ENCODE measurements at places on chromosomes 11 and 22.

- DNase-seq: no peak
These were observed 546 bp downstream of the GNB1L start for GRCh38 chr22:19853879-19854777.

GRCh38 chr11:112519751-112520150 is 259.1 kb upstream of the PLET1 start:
- DNase-seq: no peak

DNA sequence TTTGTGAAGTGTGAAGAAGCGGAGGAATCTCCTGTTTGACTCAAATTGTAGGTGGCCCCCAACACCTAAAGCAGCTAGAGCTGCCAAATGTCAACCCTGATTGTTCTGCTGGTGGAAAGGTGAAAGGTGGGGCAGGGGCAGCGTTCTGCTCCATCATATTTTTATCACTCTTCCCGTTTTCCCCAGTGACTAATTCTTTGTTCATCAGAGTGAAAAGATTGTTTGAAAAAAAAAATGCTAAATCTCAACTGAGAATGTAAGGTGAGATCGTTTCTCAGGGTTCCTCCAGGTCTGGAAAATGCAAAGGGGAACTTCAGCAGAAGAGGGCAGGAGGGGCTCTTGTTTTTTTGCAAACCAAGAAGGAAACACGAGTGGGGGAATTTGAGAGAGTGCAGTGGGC is 137.7 kb downstream of the MN1 start:
- no peak for DNase-seq

DNA sequence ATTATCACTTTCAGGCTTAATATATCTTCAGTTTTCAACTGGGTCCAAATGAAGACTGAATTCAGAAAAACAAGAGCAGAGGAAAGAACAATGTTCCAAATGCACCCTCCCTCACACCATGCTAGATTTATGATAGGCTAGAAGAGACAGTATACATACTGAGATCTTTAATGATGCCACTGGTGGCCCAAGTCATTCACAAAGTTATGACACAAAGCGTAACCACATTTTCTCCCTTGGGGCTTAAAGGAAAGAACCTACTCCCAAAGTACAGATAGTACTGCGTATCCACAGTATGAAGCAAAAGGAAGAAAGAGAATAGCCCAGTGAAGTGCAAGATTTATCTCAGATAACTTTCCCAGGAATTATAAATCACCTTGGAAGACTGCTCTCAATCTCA is 10.9 kb upstream of the SOX6 start:
- no peak for DNase-seq

GRCh38 chr22:25364736-25365241 is 145.3 kb downstream of the CRYBB2 start:
- no peak for DNase-seq

- DNase-seq: no peak
These were observed 12.7 kb downstream of the RBFOX2 start for GRCh38 chr22:36015811-36016529.

All from DMS153 (cell line).